ENCODE measurements at places on chromosomes 11 and 22.

DNA sequence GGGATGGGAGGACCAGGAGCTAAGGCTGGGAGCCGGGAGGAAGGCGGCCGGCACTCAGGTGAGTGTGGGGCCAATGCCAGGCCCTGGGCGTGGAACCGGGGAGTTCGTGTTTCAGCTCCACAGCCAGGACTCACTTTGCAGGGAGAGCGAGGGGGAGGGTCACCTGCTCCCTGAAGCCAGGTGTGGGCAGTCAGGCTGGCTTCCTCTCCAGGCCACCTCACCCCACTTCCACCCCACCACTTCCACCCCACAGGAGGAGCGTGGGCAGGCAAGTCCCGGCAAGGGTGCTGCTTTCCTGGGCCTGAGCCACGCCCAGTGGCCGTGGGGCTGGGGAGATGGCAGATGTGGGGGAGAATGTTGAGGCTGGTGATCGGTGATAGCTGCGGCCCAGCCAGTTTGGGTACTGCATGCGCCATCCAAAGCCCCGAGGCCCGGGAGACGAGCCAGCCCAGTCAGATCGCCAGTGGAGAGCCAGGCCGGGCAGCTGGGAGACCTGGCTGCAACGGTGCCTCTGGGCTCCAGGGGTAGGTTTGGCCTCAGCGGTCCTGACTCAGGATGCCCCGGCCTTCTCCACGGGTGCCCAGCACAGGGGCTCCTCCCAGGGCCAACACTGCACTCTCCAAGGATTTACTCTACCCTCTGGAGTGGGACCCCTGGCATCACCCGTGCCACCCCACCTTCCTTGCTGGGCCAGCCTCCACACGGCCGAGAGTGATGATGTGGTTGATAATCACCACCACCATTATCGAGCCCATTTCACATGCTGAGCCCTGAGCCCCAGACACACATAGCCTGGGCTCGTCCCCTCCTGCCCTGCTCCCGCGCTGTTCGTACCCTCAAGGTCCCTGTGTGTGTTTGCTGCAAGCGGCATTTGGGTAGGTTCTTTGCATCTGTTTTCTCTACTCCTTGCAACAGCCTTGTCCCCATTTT, 93.8 kb downstream of the WNT7B start:
- DNase-seq: no peak

DNA sequence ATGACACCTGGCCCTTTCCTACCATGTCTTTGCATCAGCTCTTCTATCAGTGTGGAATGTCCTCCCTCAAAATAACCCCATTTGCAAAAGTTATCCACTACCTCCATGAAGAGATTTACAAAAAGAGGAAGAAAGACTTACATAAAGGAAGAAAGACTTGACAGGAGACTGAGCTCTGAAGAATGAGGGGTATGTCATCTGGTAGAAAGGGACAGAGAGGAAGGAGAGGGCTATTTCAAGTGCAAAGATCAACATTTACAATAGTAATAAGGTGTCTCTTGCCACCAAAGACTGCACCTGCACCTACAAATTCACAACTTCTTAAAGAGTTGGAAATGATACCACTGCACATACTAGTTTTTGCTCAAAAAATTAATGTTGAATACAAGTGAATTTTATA, 18.2 kb downstream of the PAK1 start:
- no peak for DNase-seq

GRCh38 chr11:8382436-8383053, 118.9 kb upstream of the LMO1 start:
- DNase-seq: no peak

DNA sequence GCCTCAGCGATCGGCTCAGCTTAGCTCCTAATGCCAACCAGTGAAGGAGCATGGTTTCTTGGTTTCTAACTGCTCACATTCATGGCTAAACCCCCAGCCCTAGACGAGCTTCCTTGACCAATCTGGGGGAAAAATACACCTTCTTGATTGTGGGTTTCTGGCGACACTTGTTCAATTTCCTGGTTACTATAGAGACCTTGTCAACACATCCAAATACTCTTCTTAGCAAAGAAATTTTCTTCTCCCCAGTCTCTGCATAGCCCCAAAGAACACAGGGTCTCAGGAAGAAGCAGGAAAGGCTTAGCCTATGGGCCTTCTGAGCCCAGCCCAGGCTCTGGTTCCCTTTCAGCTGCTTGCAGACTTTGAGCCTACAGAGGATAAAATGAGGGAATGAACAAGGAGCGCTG, 88.5 kb upstream of the SYT13 start:
- DNase-seq: no peak

- DNase-seq: no peak
Measured at GRCh38 chr11:7262672-7263071, 11.0 kb downstream of the SYT9 start.

DNA sequence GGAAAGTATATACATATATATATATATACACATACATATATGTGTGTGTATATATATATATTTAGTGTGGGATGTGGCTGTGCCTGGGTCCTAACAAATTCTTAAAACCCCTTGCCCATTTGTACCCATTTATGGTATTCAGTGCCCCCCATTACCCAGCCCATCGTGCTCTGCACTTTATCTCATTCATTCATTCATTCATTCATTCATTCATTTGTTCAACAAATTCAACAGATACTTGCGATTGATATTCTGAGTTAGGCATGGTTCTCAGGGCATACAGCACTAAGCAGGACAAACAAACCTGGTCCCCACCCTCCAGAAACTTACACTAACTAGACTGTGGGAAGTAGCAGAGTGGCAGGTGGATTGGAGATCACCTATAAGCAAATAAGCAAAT, 56.6 kb upstream of the LMO2 start:
- DNase-seq: no peak

DNA sequence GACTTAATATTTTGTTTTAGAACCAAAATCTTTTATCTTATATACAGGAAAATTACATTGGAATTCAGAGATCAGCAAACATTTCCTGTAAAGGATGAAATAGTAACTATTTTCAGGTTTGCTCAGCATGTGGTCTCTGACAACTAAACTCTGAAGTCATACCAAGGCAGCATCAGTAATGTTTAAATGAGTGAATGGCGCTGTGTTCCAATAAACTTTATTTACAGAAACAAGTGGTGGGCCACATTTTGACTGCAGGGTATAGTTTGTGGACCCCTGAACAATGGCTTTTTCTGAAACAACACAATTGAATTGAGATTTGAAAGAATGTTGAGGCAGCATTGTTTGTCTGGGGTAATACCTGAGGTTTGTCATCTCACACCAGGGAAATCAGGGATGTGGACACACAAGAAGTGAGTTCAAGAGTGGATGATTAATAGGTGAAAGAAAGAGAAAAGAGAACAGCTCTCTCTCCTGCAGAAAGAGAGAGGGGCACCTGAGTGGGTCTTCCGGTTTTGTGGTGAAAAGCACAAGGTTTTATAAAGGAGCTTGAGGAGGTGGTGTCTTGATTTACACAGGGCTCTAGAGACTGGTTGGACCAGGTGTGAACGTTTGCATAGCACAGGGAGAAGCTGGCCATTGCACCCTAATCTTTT, 113.5 kb upstream of the VPREB1 start:
- DNase-seq: no peak

GRCh38 chr11:70464509-70465361, 66.4 kb downstream of the CTTN start:
- DNase-seq: no peak

- DNase-seq: no peak
Measured at GRCh38 chr11:34731603-34732002, 110.7 kb downstream of the EHF start.

DNA sequence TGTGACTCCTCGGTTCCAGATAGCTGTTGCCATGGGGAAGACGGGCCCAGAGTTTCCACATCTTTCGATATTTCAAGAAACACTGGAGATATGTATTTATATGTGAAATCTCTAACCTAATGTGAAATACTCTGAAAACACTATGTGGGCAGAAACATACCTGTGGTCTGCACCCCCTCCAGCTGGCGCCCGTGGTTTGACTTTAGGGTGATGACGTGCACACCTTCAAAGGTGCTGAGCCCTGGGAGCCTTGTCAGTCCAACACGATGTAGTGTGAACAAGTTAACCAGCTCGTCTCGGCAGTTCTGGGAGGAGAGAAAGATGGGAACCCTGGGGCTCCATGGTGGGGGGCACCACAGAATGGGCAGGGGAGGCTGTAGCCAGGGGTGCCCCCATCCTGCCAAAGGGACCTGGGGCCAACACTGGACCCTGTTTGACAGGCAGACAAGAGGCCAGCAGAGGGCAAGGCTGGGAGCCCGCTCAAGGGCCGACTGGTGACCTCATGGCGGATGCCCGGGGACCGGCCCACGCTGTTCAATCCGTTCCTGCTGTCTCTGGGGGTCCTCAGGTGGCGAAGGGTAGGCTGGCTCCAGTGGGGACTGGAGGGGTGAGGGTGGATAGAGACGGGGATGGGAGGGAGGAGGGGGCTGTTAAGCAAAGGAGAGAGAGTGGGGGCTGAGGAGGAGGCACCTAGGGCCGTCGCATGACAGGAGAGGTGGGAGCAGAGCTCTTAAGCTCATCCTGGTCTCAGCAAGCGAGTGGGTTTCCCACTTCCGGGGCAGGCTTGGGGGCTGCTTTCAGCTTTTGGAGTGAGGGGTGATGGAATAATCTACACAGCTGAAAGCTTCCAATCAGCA, 43.8 kb downstream of the TRIOBP start:
- DNase-seq: no peak

DNA sequence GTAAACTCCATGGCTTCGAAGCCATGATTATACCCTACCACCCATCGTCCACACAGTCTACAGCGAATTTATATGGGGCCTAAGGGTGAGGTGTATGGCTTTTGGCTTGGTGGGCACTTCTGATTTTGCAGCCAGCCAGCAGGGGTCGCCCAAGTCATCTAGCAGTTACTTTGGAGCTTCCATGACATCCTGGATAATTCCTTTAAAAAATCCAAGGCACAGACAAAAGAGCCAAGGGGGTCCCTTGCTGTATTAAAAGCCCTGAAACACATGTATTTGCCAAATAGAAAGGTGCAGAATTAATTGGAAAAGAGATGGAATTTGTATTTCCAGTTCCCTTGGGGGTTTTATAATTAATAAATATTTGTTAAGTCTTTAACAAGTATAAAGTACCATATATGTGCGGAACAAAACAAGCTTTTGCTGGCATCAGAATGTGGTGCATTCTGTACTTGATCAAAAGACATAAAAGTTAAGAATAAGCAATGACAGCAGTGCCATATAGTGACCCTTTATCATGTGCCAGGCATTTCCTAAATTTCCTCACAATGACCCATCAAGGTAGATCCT, 132.8 kb upstream of the PITPNB start:
- peak; percentile 86 for DNase-seq

DNA sequence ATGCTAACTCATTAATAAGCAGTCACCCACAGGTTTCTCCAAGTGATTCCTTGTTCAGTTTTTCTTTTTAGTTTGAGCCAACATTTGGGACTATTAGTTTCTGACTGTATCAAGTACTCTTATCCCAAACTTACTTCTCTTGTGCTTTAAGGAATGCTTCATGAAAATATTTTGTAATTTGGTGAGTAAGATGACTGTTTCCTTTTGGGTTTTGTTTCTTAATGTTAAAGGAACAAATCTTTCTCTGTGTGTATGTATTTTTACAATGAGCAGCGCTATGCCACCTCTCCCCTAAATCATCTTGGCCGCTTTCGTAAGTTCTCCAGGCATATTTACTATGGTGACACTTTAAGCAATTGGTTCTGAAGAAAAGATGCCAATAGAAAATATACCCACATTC, 72.4 kb downstream of the LDLRAD3 start:
- DNase-seq: no peak

DNA sequence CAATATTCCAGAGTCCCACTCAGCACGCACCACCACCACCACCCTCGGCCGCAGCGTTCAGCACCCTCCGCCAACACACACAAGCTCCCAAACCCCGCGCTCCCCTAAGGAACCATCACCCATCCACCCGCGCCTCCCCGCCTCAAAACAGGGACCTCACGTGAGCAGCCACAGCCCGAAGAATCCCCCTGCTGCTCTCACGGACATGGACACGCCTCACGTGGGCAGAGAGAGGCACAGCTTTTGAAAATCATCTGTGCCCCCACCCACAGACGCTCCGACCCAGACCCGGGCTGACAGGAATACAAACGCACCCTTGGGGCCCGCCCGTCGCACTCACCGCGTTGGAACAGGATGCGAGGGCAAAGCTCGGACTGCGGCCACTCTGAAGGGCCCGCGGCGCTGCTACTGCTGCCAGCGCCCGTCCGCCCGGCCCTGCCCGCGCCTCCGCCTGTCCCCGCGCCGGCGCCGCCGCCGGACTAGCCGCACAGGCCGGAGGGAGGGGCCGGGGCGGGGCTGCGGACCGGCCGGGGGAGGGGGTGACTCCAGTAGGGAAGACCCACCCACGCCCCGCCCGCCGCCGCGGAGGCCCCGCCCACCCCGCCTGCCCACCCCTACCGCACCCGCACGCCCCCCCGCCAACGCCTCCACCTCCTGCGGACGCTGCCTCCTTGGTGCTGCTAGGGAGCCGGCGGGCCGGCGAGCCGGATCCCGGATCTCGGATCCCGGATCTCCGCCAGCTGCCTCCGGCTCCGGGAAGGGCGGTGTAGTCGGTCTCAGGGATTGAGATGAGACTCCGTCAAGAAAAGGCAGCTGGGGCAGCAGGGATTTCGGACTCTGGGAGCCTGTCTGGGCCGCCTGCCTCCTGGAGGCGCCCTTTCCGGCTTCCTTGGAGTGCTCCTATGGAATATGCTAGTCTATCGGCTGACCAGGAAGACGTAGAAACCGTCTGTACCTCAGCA, at the start of gene TRIM3:
TSS of gene TRIM3 (minus strand) at position 491 of the 962 bp plus-strand sequence. CDS start 8,246 bp downstream, outside the sequence.
- DNase-seq: peak; percentile 97

GRCh38 chr11:115123641-115124040, 380.6 kb downstream of the CADM1 start:
- DNase-seq: no peak

DNA sequence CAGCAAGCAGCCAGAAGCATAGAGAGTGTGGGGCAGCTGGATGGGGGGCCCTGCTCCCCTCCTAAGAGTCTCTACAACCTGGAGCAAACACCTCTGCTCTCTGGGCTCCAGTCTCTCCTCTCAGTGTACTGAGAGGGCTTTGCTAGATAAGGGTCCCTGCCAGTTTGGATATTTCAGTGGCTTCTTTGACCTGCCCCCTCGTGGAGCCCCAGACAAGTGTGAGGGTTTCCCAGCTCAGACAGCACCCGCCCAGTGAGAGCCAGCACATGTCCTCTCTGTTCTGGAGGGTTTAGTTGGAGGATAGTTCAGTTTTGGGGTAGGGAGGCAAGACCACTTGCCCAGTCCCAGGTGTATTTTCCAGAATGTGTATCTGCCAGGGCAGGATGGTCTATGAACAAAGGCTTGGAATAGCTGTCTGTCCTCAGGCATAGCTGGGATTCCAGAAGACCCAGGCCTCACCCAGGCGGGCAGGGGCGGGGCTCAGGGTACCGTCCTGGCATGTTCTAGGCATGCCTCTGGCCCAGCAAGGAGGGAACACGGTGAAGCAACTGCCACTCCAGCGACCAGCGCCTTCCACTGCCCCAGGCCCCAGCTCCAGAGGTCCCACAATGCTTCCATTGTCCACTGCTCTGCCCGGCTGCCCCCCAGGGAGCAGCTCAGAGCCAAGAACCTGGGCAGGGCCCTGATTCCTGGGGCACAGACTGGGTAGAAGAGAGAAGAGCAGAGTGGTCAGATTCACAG, 7.5 kb upstream of the MICALL1 start:
- DNase-seq: no peak

DNA sequence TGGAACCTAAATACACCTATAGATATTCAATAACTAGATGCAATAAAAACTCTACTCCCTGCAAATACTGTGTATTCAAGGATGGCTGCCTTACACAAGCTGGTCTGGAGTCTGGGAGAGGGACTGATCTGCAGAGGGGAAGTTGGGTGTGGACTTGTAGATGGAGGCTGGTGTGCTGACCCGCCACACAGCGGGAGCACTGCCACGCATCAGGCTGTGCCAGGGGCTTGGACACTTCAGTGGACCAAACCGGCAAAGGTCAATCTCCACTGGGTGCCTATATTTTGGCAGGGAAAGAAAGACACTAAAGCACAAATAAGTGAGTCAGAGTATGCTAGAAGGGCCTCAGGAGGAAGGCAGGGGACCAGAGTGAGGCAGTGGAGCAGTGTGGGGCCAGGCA, 2.1 kb upstream of the SHANK3 start:
- no peak for DNase-seq

All from neural progenitor cell (in vitro differentiated cells).